ENCODE measurements at places on chromosomes 12 and 14. TPM values are rescaled to one million over a fixed set of nuclear protein-coding genes. Genes with fewer than 3 reads are reported as not detected.

Gene GPR84
- 0.39 TPM for total RNA-seq

Gene GPR162
- 8.5 TPM for total RNA-seq

Gene CRACR2A
- total RNA-seq, result 7.5 TPM

Gene C1R
- total RNA-seq, result 245 TPM

Gene KRT75
- not detected for total RNA-seq

Gene SLC35F4
- not detected for total RNA-seq
